ENCODE measurements at places on chromosomes 6 and 20. TPM values are rescaled to one million over a fixed set of nuclear protein-coding genes. Genes with fewer than 3 reads are reported as not detected.

The MATN4 gene
- total RNA-seq, result 0.20 TPM

The MOCS1 gene
- total RNA-seq, result 8.8 TPM

The PRDM13 gene
- 0.07 TPM for total RNA-seq

The BMP6 gene
- 0.62 TPM for total RNA-seq

The EYS gene
- total RNA-seq, result 0.44 TPM

- no peak for DNase-seq
Observed at GRCh38 chr6:138987080-138987642, 892 bp downstream of the REPS1 start.

DNA sequence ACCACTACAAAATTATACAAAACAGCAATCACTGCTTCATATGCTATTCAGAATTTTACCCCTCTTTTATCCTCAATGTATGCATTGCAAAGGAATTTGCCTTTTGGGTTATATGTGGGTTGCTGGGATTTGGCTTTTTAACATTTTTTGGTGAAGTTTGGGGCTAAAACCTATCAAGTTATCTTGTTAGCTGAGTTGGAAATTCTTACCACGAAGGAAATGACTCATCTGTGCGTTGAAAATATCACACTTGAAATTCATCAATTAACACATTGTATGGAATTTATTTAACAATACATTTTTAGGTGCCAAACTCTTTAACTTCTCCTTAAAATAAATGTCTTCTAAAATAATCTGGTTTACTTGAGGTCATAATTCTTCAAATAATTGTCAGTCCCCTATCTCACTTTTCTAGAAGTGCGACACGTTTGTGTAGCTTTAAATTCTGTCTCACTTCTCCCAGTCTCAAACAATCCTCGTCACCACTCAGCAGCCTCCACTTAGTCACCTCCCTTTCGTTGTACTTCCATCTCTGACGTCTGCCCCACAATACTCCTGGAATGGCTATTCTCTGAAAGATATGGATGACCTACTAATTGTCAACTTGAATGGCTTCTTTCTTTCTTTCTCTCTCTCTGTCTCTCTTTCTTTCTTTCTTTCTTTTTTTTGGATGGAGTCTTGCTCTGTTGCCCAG, 88.5 kb downstream of the PHACTR1 start:
- DNase-seq, result no peak

- no peak for DNase-seq
Observed at GRCh38 chr6:147176795-147177194, 27.4 kb upstream of the STXBP5 start.
